AML-193 (cell line): ENCODE measurements at places on chromosomes 2 and 18.
A peak's percentile ranks its signal among the peaks of the same experiment; 100 is the strongest.

DNA sequence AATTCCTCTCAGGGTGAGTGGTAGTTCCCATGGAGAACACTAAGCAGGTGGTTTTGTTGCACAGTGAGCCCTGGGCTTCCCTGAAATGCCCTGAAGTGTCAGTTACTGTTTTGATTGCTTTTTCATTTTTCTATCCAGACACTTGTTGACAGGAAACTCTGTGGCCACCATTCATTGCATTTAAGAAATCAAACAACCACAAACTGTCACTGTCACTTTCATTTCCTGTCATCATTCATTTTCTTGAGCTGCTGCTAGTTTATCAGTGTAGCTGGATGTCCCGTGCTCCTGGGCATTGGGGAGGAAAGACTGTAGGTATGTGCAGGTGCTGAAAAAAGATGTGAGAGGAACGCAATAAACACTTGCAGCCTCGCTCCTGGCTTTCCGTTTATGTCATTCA, 891.6 kb upstream of the ZEB2 start:
- DNase-seq, result peak; percentile 60

DNA sequence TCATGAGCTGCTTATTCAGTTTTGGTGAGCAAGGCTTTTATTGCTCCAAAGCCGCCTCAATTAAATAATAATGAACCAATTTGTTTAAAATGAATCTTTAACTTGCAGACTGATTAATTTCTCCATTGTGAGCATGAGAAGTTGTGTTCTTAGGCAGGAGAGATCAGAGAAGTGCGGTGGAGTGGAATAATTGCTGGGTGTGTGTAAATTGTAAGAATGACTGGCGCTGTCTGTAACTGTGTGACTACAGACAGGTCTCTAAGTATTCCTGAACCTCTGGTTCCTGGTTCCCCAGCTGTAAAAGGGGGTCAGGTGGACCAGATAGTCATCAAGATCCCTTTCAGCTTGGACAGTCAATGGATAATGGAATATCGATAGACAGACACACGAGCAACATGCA, 98.0 kb upstream of the EFEMP1 start:
- DNase-seq, result no peak

GRCh38 chr18:13791181-13791580, 32.8 kb upstream of the MC5R start:
- no peak for DNase-seq

DNA sequence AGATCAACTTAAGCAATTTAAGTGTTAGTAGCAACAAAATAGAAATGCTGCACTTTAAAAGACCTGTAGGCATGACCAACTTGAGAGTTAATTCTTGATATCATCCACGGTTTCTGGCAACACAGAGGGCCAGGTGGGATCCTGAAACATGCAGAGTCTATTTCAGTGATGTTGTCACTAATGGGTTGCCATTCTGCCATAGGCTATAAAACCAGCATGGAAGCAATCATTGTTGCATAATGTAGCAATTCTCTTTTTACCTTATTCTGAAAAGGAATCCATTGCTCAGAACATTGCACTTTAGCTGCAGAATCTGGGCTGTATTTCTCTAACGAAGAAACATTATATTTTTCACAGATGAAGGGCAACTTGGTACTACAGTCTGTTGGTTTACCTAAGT, 53.9 kb upstream of the CD302 start:
- no peak for DNase-seq

DNA sequence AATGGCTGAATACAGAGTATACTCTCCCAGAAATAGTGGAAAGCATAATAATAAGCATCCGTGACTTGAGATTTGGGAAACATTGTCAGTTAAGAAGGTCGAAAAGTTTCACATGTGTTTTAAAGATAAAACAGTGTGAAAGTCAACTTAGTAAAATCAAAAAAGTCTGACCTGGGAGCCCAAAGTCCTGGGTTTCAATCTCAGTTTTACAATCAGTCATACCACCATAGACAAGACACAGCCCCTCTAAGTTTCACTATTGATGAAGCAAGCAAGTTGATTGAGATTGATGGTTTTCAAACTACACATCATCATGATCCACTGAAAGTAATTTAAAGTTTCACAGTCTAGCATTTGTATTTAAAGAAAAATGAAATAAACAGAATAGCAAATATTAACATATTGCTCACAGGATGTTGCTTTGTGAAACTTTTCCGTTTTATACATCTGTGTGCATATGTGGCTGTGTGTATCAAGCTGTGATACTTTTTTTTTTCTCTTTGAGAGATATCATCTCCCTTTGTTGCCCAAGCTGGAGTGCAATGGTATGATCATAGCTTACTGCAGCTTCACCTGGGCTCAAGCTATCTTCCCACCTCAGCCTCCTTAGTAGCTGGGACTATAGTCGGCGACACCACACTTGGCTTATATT, 71.1 kb downstream of the PIK3C3 start:
- no peak for DNase-seq

- no peak for DNase-seq
These were observed 3.2 kb downstream of the INO80C start for GRCh38 chr18:35494251-35495220.

DNA sequence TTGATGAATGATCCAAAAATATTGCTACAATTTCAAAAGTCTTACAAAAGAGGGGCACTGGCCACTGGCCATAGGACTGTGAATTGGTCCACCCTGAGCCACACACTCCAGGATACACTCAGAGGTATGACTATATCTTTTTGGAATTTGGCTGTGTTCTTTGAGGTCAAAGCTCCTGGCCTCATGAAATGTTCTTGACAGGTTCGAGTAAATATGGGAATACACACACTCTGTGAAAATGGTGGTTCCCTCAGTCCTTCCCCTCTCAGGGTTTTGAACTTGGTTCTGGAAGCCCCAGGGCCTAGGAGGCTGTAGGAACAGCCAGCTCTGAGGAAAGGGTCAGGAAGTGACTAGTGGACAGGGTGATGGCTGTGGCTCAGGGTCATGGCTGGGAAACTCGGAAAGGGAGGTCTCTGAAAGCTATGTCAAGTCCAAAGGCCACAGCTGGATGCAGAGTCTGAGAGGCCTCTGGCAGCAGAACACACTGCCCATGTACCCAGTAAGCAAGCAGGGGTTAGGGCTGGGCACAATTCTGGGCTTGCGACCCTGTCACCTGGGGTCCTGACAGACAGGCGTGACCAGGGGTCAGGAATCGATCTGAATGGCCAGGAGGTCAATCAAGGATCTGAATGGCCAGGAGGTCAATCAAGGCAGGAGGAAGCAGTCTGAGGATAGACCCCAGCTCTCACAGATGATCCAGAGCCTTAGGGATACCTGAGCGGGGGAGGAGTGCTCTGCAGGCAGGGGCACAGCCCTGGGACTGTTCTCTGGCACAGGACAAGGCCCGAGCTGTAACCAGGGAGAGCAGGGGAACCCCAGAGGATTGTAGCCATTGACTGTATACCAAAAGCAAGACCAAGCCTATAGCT, 223.4 kb upstream of the SMAD2 start:
- DNase-seq, result no peak

GRCh38 chr2:121390082-121390692, 105.2 kb upstream of the TFCP2L1 start:
- DNase-seq, result no peak

- DNase-seq, result no peak
These were observed 316 bp downstream of the CRIM1 start for GRCh38 chr2:36355890-36356297.

DNA sequence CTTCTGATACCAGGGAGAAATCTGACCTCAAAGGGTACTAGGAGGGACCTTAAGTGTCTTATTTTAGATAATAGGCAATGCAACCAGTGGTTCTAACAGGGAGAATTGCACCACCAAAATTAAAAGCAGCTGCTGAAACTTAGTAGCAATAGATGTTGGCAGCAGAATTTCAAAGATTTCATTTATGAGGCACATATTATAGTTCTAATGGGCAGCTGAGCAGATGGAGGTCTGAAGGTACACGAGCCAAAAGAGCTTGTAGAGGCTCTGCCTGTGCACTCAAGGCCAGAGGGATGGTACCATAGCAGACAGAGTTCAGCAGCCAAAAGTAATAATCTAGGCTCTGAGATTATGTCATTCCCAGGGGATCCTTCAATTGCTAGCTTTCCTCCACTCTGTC, 87.3 kb upstream of the NCKAP5 start:
- DNase-seq, result no peak

GRCh38 chr2:118672571-118673158, 174.8 kb downstream of the EN1 start:
- DNase-seq, result no peak

DNA sequence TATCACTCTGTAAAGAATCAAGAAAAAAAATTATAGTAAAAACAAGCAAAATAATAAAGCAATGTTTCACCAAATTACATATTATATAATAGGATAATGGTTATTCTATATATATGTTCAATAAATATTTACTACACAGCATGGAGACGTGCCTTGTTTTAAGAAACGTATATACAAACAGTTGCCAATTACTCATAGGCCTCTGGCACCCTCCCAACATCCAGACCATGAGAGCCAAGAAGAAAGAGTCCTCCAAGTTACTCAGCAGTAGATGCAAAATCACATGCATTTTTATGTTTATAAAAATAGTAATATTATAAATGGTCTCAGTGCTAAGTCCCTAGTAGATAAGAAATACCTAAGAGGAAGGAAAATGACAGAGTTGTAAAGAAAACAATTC, 64.8 kb downstream of the REV1 start:
- no peak for DNase-seq

DNA sequence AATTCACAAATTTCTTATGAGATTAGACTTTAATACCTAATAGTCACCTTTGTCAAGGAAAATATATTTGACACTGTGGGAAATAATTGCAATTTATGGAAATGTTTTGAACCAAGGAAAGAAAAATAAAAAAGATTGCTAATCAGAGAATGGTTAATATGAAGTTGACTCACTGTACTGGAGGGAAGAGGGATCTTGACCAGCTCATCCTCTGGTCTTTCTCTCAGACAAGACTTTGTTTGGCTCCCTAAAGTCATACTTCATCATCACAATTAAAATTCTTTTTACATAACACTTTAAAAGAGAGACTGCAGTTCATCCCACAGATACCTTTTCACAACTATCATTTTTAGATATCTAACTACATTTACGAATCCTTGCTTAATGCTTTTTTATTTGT, 538.5 kb upstream of the ZEB2 start:
- DNase-seq, result no peak

DNA sequence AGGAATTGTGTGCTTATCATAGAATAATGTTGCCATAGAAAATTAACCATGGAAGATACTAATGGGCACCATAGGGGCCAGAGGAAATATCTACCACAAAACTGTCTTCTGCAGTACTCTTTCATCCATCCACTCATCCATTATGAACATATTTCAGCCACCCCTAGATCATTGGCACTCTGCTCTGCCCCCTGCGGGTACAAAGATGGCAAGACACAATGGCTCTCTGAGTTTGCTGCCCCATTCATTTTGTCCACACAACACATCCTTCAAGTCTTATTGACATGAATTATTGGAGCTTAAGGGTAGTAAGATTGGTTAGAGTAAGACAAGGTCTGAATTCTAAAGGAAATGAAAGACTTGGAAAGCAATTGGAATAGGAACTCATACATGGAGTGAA, 1224.7 kb upstream of the CELF4 start:
- peak; percentile 4 for DNase-seq

GRCh38 chr18:32036506-32037180, 18.0 kb downstream of the RNF125 start:
- no peak for DNase-seq

DNA sequence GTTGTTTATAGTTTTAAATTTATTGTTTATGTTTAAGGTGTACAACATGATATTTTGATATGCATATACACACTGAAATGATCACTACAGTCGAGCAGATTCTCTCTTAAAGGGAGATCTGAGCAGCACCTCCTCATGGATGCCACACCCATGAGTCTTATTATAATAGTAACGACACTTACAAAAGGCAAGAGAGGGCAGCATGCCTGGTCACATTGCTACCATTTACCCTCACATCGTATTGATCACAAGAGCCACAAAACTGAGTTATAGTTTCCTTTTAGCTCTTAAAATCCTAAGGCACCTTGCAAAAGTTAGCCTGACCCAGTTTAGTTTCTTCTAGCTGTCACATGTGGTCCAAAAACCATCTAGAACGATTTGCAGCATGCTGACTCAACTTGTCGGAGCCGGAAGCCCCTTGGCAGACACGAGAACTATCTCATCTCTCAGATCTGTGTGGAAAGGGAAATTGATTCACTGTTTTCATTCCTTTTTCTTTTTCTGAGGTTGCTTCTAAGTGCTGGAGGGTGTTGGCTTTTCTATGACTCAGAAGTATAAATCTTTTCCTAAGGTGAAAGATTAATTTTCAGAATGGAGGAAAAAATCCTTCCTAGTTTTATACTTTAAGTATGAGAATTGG, 85.3 kb downstream of the CDC42EP3 start:
- no peak for DNase-seq

- DNase-seq, result peak; percentile 11
These were observed 98.2 kb upstream of the HNMT start for GRCh38 chr2:137865954-137866540.

GRCh38 chr18:40878371-40878770, 1076.7 kb upstream of the PIK3C3 start:
- DNase-seq, result no peak

- no peak for DNase-seq
These were observed 57.1 kb upstream of the CYTIP start for GRCh38 chr2:157501026-157501425.

GRCh38 chr2:168149150-168149974, 98.0 kb downstream of the STK39 start:
- no peak for DNase-seq

GRCh38 chr18:37428288-37428974, 137.2 kb downstream of the CELF4 start:
- DNase-seq, result no peak

DNA sequence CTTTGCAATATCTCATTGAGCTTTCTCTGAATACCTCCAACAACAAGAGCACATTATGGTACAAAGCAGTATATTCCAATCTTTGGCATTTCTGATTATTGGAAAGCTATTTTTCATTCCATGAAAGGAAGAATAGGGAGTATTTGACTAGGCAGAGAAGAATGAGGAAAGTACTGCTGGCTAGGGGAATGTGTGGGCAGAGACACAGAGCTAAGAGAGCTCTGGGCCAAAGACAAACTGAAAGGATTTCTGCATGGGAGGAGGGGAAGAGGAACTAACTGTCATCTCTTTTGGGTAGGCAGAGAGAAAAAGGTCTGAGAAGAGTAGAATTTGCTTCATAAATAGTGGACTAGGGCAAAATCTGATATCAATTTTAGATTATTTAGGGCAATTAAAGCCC, 150.8 kb downstream of the CCDC85A start:
- DNase-seq, result no peak

- no peak for DNase-seq
These were observed at the start of gene RAD51AP2 for GRCh38 chr2:17518212-17519154. Gene RAD51AP2 (minus strand): TSS chr2:17518440. CDS start chr2:17518415, 25 bp downstream.

- no peak for DNase-seq
These were observed 50.9 kb downstream of the CACNB4 start for GRCh38 chr2:152047824-152048471.
